ENCODE measurements at places on chromosomes 7 and 10. TPM values are rescaled to one million over a fixed set of nuclear protein-coding genes. Genes with fewer than 3 reads are reported as not detected.

GRCh38 chr10:16182144-16182543 is 254.7 kb upstream of the PTER start:
- DNase-seq = no peak

GRCh38 chr7:140404565-140405065 is 757 bp downstream of the RAB19 start:
- no peak for DNase-seq

DNA sequence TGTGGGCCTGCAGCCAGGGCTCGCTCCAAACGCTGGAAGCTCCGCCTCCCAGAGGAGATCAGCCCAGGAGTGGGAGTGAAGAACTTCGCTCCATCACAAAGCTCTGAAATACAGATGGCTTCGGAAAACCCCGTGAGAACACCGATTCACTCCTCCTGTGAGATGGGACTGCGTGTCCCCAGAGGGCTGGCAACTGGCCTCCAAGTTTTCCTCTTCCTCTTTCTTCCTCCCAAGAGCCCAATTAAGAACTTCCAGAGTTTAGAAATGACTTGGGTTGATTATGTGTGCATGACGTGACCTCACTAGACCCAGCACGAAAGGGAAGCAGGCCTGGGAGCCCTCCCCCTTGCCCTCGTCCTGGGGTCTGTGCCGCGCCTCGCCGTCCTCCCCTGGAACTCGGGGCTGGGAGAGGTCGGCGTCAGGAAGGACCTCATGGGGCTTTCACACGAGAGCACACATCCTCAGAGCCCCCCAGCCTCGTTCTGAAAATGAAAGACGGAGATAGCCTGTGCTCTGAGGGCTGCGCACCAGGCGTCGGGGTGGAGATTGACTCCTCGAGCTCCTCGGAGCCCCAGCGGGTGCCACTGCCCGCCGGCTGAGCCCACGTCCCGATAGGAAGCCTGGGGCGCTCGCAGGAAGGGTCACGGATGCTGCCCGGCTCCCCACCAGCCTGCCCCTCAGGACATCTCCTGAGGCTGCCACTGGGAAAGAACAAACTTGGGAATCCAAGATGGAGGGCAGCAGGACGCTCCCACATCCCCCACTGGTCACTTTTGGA is 37.8 kb downstream of the PTPRN2 start:
- no peak for DNase-seq

DNA sequence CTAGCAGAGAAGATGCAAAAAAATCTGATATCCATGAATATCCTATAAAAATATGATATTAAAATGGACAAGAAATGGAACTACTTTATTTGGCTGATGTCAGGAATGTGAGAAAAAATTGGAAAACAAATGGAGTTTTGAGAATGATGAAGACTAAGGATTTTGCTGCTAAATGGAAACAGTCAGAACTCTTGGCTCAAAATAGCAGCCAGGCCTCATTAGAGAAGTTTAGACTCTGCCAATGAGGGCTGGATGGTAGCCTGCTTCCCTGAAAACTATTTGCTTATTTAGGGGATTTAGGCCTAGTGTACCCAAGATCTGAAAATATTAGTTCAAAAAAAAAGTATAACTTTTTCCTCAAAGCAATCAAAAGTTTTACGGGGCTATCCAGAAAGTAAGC is 458.5 kb downstream of the TFEC start:
- no peak for DNase-seq

GRCh38 chr7:31875424-31875823 is 188.4 kb downstream of the PPP1R17 start:
- DNase-seq = no peak

GRCh38 chr7:46201961-46202360 is 280.9 kb upstream of the IGFBP3 start:
- no peak for DNase-seq

GRCh38 chr10:22210267-22210666 is 7.5 kb downstream of the EBLN1 start:
- DNase-seq = no peak

GRCh38 chr7:20314198-20314597 is 16.5 kb upstream of the ITGB8 start:
- no peak for DNase-seq

- peak; percentile 85 for DNase-seq
These were observed 1.3 kb downstream of the FGFR2 start for GRCh38 chr10:121596689-121597503.

GRCh38 chr10:1074052-1074747 is 18.0 kb downstream of the WDR37 start:
- no peak for DNase-seq

DNA sequence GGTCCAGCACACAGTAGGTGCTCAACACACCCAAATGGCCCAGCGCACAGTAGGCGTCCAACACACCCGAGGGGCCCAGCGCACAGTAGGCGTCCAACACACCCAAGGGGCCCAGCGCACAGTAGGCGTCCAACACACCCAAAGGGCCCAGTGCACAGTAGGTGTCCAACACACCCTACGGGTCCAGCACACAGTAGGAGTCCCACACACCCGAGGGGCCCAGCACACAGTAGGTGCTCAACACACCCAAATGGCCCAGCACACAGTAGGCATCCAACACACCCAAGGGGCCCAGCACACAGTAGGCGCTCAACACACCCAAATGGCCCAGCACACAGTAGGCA is 80.8 kb downstream of the FOXL3 start:
- DNase-seq = no peak

- DNase-seq = no peak
These were observed 89.9 kb downstream of the REEP3 start for GRCh38 chr10:63611078-63611477.

DNA sequence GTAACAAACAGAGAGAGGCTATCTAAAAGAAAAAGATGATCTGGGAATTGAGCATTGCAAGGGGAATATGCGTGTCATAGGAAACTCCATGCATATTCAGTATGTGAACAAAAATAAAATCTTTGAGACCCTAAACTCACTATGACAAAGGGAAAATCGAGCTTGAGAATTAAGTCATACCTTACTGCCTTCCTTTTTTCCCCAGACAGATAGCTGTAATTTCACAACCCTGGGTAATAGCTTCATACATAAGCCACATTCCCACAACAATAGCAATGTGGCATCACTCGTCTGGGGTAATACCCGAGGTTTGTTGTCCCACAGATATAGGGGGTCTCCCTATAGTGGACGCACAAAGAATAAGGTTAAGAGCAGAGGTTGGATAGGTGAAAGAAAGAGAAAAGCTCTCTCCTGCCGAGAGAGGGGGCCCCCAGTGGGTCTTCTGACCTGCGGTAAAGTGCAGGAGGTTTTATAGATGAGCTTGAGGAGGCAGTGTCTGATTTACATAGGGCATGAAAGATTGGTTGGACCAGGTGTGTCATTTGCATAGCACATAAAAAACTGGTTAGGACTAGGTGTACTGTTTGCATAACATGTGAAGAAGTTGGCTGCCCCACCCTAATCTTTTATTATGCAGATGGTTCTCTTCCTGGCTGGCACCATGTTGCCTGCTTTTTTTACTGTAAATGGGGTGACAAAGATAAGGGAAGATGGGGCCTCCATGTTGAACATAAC is 11.6 kb downstream of the CYP3A43 start:
- DNase-seq = no peak

DNA sequence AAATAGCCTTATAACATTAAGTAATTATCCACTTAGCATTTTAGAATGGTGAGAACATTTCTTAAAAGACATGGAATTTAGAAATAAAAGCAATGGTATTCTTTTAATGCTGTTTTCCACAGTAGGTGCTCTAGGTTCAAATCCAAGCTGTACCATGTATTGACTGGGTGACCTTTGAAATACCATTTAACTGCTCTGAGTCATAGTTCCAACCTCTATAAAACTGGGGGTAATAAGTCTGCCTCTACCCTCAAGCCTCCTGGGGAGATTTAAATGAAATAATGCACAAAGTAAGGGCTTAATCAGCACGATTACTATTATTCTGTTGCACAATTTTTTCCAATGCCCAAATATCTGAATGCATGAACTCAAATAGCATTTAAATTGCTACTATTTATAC is 236.4 kb upstream of the CCDC6 start:
- DNase-seq = no peak

DNA sequence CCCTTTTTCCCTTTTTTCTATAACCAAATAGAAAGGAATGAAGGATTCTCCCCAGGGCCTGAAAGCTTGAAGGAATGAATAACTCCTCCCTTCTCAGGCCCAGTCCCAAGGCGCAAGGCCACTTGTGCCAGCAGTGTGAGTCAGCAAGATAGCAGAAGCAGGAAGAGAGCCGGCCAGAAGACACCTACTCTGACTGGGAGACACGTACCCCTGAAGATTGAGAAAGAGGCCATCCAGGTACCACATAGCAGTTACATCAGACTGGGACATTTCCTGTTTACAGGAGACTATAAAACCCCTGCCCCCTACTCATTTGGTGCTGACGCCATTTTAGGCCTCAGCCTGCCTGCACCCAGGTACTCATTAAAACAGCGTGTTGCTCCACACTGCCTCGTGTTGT is 65.5 kb downstream of the LRRC17 start:
- no peak for DNase-seq

- DNase-seq = no peak
These were observed 50.5 kb upstream of the GPR141 start for GRCh38 chr7:37633048-37633447.

DNA sequence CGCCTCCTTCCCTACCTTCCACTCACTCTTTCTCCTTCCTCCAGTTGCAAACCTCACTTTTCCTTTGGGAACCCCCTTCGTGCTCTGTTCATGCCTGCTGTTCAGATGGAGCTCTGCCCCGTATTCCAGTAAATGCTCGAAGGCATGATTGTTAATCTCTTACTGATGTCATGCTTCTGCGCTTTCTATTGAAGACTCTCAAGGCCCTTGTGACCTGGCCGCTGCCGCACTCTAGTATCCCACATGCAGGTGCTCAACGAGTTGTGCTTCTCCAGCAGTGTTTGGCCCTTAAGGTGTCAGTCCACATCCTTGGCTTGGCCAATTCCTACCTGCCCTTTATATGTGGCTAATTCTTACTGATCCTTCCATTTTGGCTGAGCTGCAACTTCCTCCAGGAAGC is 158.6 kb downstream of the ADAM12 start:
- no peak for DNase-seq

GRCh38 chr7:142793156-142793555 is 22.4 kb downstream of the PRSS2 start:
- no peak for DNase-seq

GRCh38 chr7:27240015-27240731 is 2.4 kb upstream of the EVX1 start:
- DNase-seq = no peak

- DNase-seq = no peak
These were observed 27.1 kb downstream of the LMTK2 start for GRCh38 chr7:98133621-98134303.

DNA sequence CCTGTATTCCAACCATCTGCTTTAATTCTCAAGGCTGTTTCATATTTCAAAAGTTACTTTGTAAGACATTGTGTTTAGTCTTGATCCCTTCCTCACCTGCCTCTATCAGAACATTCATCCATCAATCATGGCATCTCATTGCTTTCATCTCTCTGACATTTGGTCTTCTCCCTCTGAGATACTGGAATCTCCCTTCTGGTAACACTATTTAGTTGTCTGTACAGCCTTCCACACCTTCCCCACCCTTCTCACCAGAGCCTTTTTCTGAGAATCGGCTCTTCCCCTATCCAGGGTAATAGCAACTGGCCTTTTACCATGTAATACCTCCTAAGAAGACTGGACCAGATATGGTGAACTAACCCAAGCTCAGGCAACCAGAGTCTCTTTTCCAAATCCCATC is 10.1 kb downstream of the CACNA2D1 start:
- no peak for DNase-seq

- no peak for DNase-seq
These were observed 199.7 kb upstream of the AOAH start for GRCh38 chr7:36923943-36924436.

GRCh38 chr10:132503581-132504421 is 33.8 kb upstream of the INPP5A start:
- DNase-seq = peak; percentile 60

DNA sequence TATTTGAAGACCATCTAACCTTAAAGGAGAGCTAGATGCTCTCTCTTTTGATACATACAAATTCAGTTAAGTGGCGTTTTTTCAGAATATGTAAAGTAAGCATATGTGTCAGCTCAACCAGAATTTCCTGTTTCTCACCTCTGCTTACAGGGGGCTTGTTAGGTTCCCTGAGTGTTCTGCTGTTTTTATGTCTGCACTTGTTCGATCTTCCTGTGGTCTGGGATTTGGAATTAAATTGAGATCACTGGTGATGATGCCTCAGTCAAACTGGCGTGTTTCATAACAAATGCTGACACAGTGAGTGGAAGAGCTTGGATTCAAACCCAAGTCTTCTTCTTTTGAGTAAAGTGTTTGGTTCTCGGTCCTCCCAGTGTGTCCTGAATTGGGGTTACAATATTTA is 348.3 kb upstream of the AKR1E2 start:
- DNase-seq = no peak

GRCh38 chr7:105278973-105279687 is 109.6 kb downstream of the SRPK2 start:
- DNase-seq = no peak

DNA sequence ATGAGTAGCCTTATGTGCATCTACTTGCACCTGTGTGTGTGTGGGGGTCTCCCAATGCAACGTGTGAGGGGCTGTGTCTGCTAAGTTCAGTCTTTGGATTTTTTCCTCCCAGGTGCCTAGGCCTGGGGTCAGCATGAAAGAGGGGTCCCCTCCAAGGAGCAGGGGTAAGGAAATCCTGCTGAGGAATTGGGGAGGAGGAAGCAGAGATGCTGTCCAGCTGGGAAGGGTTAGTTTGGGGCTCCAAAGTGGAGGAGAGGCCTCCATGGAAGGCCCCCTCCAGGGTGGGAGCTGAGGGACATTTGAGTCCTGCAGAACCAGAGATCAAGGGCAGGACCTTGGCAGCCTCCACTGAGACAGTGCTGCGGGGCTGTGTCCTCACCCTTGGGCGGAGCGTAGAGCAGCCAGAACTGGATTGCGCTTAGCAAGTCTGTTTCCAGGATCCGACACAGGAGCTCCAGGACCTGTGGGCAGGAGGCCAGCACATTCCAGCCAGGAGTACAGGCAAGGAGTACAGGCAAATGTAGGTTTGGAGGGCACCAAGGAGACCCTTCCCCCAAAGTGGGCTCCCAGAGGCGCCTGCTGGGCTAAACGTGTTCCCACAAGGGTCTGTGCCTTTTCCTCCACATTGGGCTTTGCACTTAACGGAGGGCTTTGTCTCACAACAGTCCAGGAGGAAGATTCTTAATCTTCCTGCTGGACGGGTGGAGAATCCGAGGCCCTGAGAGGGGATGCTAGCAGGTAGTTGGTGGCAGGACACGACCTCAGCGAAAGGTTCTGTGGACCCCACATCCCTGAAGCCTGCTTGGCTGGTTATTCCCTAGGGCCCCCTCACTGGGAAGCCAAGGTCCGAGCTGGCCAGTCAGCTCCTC is 10.1 kb downstream of the TBATA start:
- DNase-seq = no peak

GRCh38 chr10:130251766-130252165 is 115.6 kb downstream of the GLRX3 start:
- DNase-seq = no peak

GRCh38 chr7:115582956-115583355 is 447.6 kb downstream of the TFEC start:
- DNase-seq = no peak

The EPHB4 gene
- 5.1 TPM for polyA plus RNA-seq

The GBX1 gene
- not detected for polyA plus RNA-seq

The TAC1 gene
- 0.60 TPM for polyA plus RNA-seq

The BCL7B gene
- 114 TPM for polyA plus RNA-seq

The NXPH1 gene
- not detected for polyA plus RNA-seq

The MSMB gene
- not detected for polyA plus RNA-seq

The NUTM2E gene
- 1.2 TPM for polyA plus RNA-seq

The AKR1B15 gene
- not detected for polyA plus RNA-seq

The NUTM2B gene
- polyA plus RNA-seq = 0.26 TPM

The WNT8B gene
- polyA plus RNA-seq = 0.06 TPM

The CYP26C1 gene
- polyA plus RNA-seq = 0.03 TPM

The PAX4 gene
- polyA plus RNA-seq = 1.2 TPM

The CDC14C gene
- polyA plus RNA-seq = not detected

The TMEM225B gene
- polyA plus RNA-seq = 0.38 TPM

Measured in sigmoid colon (tissue), 7 donors.